NCI-H446 treated with DMSO at 0.1 percent for 48 hours (cell line): ENCODE measurements at places on chromosomes 2 and 18.
A peak's percentile ranks its signal among the peaks of the same experiment; 100 is the strongest.

DNA sequence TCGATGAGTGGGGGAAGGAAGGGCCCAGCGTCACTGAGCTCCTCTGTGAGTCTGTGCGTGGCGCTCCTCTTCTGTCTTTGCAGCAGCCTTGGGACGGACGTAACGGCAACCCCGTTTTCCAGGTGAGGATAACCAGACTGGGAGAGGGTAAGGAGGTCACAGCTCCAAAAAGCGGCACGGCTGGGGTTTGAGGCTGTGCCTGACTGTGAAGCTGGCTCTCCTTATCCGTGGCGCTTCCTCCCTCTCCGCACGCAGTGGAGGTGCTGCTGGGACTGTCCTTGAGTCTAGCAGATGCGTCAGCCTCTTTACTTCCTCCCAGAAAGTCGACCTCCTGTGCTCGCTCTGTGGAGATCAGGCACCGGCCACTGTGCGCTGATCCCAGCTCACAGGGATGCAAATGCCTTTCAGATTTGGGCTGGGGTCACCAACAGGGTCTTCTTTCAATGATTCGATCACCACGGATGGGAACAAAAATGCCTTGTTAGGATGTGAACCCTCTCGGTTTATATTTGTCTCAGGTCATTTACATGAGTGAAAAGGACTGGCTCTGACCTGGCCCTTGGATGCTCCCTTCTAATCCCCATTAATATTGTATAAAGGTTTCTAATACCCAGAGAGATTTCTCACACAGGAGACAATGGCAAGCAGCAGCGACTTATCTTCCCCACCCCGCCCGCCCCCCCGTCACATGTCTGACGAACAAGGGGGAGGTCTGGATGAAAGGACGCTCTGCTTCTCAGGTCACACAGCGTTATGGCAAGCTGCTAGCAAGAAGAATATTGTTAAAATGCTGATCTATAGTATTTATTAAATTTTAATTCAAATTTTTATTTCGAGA is 30.1 kb upstream of the E2F6 start:
- DNase-seq = no peak

DNA sequence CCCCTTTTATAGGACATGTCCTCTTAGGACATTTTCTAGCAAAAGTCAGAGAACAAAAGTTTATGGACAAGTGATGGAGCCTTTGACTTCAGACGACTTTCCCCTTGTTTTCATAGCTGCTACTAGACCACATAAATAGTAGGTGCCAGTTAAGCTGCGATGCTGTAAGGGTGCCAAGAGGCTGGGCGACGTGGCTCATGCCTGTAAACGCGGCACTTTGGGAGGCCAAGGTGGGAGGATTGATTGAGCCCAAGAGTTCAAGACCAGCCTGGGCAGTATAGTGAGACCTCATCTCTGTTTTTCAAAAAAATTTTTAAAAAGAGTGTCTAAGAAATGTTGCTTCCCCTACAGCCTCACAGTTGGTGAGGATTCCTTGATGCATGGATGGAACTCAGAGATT is 2.2 kb upstream of the PLB1 start:
- no peak for DNase-seq

- DNase-seq = no peak
Observed at GRCh38 chr2:63092401-63092800, 41.8 kb downstream of the OTX1 start.

- DNase-seq = peak; percentile 87
Observed at GRCh38 chr2:236858661-236859060, 227.0 kb upstream of the COPS8 start.

DNA sequence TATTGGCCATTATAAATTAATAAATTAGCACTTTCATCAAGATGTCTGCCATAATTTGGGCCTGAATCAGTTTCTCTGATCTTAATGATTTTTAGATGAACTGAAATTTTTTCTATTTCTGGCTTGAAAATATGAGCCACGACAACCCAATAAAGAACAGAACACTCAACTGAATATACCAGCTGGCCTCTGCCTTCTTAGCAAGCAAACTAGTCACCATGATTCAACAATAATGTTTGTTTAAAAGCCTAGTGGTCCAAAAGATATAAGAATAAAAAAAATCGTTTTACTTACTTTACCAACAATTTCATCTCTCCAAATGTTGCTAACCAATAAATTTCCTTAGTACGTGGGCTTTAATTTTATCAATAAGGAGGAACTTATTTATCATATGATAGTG is 66.7 kb upstream of the TTN start:
- peak; percentile 43 for DNase-seq

DNA sequence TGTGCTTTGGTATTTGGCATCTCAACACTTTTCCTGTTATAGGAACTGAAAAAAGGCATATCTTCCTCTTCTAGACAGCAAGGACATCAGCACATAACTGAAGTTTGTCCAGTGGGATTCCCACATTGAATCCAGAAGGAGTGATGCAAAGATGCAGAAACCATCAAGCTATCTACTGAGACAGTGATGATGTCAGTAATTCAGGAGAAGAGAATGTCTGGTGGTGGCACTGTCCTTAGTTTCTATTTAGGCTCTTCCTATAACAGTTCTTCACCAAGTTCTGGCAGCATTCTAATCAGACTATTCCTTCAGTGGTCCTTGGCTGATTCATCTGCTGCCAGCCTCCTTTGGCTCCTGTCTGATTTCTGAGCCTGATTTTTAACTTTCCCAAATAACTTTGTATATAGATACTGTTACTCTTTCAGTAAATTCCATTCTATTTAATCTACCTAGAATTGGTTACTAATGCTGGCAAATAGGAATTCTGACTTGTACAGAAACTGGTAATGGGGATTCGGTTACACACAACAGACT is 56.6 kb upstream of the AGPS start:
- no peak for DNase-seq

GRCh38 chr18:36335476-36336279 is 38.2 kb downstream of the FHOD3 start:
- no peak for DNase-seq

DNA sequence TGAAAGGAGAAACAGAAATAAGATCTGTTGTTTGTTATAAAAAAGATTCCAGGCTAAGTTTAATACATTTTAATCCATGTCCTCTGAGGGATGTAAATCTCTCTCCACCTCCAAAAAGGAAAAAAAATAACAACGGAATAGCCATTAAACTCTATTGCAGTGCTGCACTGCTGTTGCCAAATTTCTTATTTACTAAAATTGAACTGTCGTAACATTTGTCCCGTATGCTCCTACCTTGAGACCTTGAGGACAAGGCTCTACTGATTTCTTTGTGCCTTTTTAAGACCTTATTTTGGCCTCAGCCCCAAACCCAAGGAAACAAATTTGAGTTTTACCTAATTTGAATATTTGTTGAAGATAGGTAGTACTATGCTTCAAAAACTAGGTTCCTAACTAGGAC is 56.4 kb downstream of the FRZB start:
- DNase-seq = no peak

GRCh38 chr18:36315736-36316135 is 18.2 kb downstream of the FHOD3 start:
- no peak for DNase-seq

GRCh38 chr2:196719110-196719872 is 79.8 kb downstream of the CCDC150 start:
- DNase-seq = no peak

DNA sequence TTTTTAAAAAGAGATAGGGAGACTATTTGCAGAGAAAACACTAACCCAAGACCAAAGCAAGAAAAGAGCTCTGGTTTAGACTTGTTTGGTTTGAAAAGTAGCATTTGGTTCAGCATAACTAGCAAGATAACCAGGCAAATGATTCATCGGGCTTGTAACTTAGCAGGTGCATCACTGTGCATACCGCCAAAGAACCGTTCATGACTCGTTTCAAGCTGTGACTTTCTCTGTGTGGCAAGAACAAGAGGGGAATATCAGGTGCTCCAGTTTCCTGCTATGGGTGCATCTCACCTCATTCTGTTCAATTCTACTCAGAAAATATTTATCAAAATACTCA is 244.9 kb downstream of the ETAA1 start:
- no peak for DNase-seq

- DNase-seq = no peak
Observed at GRCh38 chr2:189267491-189267890, 87.9 kb upstream of the COL5A2 start.

- no peak for DNase-seq
Observed at GRCh38 chr18:6591491-6591890, 138.0 kb upstream of the ARHGAP28 start.

GRCh38 chr2:109217362-109218086 is 88.5 kb downstream of the SH3RF3 start:
- DNase-seq = no peak

DNA sequence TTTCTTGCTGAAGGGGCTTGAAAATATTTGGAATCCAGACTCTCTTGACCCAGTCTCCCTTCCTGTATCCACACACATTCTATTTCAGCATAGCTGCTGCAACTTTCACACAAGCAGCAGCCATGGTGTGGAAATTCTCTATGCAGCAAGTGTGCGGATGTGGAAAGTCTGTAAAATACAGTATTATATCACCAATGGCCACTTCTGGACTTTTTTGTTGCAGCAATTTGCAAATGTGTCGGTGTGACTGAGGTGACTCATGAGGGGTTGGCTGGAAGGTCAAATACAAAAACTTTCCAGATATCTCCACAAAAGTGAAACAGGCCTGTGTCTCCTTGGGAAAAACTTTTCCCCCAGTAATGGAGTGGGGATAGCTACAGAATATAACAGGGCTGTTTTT is 299.3 kb upstream of the GYPC start:
- DNase-seq = no peak

DNA sequence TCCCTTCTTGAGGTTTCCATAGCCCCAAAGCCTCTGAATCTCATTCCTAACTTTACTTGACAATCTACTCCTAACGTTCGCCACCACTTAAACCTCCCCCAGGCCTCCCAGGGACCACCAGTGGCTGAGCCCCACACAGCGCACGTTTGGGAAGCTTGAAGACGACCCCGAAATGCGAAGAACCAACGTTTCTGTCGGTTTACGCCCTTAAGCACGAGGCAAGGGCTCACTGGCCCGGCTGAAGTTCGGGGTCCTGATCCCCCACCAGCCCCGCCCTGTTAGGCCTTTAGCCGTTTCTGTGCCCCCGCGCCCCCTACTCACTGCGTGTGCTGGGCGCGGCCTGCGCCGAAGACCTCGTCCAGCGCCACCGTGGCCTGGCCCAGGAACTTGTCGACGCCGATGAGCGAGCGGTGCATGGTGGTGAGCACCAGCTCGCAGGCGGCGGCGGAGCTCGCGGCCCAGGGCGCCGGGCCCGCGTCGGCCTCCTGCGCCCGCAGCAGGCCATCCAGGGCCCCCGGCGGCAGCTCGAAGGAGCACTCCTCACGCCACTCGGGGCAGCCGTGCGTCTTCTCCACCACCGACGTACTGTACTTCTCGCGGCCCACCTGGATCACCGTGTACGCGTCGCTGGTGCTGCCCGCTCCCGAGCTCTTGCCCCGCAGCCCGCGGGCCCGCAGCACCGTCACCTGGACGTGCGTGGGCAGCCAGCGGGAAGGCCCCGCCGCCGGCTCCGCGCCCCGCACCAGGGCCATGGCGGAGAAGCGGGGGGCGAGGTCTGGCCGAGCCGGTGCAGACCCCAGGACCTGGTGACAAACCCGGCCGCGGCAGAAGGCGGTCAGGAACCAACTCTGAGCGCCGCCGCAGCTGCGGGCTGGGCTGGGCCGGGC is 479 bp downstream of the RAB11FIP5 start:
- DNase-seq = no peak

- no peak for DNase-seq
Observed at GRCh38 chr2:41496908-41497307, 550.9 kb upstream of the PKDCC start.

DNA sequence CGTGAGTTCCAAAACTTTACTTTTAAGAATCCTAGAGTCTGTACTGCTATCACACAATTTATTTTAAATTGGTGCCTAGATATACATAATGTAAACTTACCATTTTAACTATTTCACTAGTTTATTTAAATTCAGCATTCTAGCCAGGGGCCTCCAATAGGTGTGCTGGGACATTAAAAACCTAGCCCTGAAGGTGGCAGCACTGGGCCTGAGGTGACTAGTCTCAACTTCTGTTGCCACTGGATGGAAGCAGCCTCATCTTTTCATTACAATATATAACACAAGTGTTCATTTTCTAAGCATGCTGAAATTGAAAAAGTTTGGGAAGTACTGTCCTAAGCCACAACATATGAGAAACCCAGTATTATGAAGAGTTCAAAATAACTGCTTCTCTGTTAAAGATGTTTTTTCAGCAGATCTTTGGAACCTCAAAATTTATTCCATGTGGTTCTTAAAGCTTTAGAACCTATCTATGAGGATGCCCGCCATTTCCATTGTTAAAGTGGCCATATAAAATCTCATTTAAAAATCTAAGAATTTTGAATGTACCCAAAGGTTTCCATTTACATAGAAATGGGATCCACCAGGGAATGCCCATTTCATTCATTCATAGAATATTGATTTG is 2.9 kb upstream of the RBBP8 start:
- peak; percentile 24 for DNase-seq

DNA sequence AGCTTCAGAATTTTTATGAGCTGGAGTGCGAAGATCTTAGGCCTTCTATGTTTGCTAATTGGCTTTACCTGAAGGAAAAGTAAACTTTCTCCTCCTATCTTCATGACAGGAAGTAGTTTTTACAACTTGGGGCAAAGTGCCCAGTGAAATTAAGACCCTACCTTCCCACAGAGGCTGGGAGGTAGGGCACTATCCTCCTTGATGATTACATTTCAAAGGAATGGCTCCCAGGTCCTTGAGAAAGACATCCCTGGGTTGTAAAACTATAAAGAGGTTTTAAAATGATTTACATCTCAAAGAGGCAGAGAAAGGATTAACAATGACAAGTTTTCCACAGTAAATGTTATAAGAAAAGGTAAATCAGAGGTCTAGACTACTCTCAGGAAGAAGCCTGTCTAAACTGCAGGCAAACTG is 155.8 kb downstream of the CDH7 start:
- no peak for DNase-seq

DNA sequence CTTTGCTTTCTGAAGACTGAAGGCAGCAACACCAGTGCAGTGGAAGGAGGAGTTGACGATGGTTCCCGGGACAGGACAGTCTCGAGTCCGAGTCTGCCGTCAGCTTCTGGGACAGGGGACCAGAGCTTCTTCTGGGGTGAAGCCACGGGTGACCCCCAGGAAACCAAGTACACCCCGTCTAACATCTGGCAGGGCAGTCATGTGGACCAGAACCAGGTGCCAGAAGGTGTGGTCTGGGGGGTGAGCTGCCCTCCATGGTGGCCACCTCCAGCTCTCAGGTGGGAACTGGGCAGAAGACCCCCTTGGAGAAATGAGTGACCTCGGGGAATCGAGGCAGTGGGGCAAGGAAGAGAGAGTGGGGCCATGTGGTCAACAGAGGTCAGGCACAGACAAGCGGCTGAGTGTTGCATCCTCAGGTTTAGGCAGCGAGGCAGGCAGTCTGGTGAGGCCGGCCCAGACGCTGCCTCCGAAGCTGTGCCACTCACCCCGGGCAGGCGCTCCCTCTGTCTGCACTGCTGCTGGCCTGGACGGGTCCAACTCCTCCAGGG is 204.3 kb downstream of the HDAC4 start:
- no peak for DNase-seq
